ENCODE measurements at places on chromosomes 13 and 19.

- no peak for DNase-seq
Observed at GRCh38 chr19:38922482-38922881, 8.1 kb downstream of the SARS2 start.

- DNase-seq, result no peak
Observed at GRCh38 chr19:29704562-29705558, 10.2 kb downstream of the C19orf12 start.

- DNase-seq, result no peak
Observed at GRCh38 chr13:61128850-61129645, 286.6 kb downstream of the PCDH20 start.

DNA sequence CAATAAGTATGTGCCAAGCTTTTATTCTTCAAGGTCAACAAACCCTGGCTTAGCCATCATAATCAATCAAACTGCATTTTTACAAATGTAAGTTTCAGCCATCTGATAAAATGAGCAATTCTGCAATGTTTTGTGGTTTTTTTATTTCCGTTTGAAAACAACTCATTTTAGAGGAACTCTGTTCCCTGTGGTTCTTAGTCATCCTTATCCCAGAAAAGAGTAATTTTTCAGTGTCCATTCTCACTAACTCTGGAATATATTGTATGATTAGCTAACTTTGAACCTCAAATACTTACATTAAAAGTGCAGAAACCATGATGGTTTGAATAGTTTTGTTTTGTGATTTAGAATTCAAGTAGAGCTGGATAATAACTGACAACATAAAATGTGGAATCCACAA lies 87.6 kb downstream of the IRS2 start:
- no peak for DNase-seq

- no peak for DNase-seq
Observed at GRCh38 chr13:20825477-20825875, 51.7 kb upstream of the EEF1AKMT1 start.

GRCh38 chr19:17448131-17448967 lies at the start of gene TMEM221:
TMEM221 (minus strand) TSS chr19:17448668; CDS start chr19:17448462, 206 bp downstream.
- DNase-seq, result no peak

GRCh38 chr13:26998292-26998691 lies 173.3 kb downstream of the USP12 start:
- no peak for DNase-seq

GRCh38 chr13:23985839-23986238 lies 88.5 kb upstream of the C1QTNF9B start:
- peak; percentile 65 for DNase-seq

- peak; percentile 87 for DNase-seq
Observed at GRCh38 chr13:43303033-43303729, 279.8 kb downstream of the DNAJC15 start.

DNA sequence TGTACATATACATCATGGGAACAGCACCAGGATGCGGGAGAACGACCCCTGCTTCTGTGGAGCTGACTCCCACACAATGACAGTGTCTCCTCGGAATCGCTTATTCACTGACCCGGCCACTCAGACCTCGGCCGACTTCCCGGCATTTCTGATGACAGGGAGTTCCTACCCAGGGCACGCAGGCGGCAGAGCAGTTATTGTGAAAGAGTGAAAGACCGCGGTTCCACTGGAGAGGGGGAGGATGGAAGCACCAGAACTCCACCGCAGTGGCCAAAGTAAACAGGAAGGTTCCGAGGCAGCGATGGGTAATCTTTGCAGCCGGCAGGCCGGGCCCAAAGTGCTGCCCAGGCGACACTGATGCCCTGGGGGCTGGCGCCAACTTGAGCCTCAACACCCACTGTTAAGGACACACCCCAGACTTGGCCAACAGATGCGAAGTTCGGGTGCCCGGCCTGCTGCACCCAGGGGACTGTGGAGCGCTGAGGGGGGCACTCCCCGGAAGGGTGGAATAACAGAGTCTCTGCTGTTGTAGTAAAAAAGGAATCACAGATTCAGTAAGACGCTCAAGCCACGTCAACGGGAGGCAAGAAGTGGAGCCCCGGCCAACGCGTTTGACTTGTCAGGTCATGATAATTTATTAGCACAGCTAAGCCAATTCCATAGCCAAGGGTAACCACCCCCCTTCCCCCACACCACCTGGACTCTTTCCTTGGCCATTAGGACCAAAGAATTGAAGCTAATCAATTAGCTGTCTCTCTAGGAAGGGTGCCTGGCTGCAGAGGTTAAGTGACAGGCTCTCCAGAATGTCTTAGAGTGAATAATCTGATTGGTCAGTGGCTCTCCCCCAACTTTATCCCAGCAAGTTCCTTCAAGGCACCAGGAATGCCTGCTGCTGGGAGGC lies 5.8 kb downstream of the MLLT1 start:
- peak; percentile 21 for DNase-seq

DNA sequence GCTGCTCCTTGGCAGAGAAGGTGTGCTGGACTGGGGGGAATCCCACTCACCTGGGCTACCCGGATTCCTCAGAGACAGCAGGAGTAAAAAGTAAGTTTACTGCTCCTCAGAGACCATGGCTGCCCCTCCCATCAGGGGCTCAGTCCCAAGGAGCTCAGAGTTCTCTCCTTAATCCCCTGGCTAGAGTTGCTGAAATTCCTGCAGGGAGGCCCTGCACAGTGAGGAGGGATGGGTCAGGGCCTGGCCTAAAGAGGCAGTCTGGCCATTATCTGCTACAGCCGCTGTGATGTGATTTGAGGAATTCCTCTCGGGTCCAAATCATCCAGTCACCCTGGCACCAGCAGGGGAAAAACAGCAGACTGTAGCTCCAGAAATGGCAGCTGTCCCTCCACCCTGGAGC lies 502.5 kb downstream of the PCDH17 start:
- no peak for DNase-seq

DNA sequence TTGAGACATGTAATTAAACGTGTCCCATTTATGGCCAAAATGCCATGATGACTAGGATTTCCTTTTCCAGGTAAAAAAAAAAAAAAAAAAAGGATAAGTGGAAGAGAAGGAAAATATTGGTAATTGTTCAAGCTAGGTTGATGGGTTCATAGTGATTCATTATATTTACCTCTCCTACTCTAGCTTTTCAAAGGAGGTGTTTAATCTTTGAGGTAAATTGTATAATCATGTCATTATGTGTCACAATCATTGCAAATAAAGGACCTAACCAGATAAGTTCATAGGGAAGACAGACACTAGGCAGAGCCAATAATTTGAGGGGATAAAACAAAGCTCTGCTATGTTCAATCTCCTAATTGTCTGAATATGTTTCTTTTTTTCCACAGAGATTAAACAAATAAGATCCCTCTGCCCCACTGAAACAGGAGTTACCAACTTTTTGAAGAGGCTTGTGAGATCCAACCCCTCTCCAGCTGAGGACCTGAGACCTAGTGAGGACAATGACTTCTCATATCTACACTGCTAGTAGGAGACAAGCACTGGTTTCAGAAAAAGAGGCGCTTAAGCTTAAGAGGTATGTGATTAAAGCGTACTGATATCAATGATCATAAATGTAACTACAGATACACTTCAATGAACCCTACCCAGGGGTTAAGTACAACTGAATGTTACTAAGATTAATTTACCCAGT lies 61.4 kb downstream of the USP12 start:
- no peak for DNase-seq

DNA sequence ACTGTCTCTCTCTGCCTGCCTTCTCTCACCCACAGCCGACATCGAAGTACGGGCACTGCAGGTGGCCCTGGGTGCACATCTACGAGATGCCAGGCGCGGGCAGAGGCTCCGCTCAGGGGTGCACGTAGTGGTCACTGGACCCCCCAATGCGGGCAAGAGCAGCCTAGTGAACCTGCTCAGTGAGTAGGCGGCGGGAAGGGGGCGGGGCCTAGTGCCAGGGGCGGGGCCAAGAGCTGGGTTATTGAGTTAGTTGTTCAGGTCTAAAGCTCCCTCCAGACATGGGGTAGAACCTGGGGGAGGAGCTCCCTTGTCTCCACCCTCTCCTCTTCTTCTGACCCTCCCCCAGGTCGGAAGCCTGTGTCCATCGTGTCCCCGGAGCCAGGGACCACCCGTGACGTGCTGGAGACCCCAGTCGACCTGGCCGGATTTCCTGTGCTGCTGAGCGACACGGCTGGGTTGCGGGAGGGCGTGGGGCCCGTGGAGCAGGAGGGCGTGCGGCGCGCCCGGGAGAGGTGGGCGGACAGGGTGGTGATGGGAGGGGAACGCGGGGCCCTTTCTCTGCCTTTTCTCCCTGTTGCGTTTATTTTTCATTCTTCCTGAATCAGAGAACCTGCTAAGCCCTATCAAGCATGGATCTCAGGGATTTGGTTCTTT lies 1.9 kb downstream of the GTPBP3 start:
- no peak for DNase-seq

GRCh38 chr13:113546571-113547237 lies 37.8 kb upstream of the TFDP1 start:
- DNase-seq, result no peak

GRCh38 chr13:46341112-46341711 lies 45.8 kb downstream of the RUBCNL start:
- DNase-seq, result no peak
